ENCODE measurements at places on chromosomes 12 and 14.

- no peak for DNase-seq
These were observed 55.7 kb downstream of the LIN52 start for GRCh38 chr14:74140374-74140850.

- no peak for DNase-seq
These were observed 17.0 kb downstream of the PPP1R1A start for GRCh38 chr12:54571193-54572188.

DNA sequence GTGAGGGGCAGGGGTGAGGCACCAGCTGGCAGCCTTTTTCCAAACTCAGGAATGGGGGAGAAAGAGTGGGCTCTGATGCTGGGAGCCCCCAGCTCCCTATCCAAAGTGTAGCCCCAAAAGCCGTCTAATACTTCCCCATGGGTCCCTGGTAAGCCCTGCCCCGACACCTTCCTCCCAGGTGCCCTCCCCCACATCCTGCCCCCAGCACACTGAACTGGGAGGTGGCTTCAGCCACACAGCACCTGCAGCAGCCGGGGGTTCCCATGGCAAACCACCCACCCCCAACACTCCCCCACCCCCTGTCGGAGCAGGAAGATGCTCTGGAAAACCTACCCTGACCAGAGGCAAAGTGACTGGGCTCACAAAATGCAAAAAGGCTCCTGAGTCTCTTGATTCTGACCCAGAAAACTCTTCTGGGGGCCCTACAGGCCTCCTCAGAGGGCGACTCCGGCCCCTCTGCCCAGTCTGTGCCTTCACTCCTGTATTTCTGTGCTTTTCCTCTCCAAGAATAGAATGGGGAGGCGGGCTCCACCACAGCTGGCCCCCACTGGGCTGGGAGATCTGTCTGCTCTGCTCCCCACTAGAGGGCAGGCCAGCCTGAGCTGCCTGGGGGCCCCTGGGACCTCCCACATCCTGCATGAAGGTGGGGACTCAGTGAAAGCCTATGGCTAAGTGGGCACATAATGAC lies 81.6 kb downstream of the ITPK1 start:
- DNase-seq, result peak; percentile 48

DNA sequence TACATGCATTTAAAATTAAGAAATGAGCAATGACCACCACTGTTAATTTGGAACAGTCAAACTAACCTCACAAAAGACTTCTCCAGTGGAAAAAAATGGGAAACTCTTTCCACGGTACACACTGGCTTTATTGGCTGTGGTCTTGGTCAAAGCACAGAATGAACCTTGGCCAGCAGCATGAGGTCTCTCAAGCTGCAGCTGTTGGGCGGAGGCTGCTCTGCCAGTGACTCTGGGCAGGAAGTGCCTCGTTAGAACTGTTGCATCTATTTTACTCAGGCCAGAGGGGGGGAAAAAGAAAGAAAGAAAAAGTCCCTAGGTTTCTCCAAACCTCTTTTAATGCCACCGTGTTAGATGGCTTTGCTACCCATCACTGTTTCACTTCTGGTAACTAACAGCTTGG lies 279.8 kb upstream of the DIO2 start:
- DNase-seq, result no peak

GRCh38 chr14:23252006-23252405 lies 14.3 kb downstream of the RNF212B start:
- no peak for DNase-seq

- DNase-seq, result no peak
These were observed 9.8 kb upstream of the SIX1 start for GRCh38 chr14:60658909-60659585.

DNA sequence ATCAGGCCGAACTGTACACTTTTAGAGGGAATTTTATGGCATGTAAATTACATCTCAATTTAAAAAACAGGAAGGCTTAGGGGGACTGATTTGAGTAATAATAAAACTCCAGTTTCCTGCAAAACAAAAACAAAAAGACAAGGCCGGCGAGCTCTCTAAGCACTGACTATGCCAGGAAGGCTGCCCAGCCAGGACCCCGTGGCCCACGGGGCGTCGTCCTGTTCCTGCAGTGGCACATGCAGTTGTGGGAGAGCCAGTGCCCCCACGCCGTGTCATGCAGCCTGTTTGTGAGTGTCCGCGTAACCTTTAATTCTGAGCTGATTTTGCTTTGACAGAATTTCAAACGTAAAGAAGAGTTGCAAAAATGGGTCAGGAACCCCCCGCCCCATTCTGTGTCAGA lies 10.5 kb downstream of the XRCC3 start:
- no peak for DNase-seq
